ENCODE measurements at places on chromosomes 5 and 9.
A peak's percentile ranks its signal among the peaks of the same experiment; 100 is the strongest.

DNA sequence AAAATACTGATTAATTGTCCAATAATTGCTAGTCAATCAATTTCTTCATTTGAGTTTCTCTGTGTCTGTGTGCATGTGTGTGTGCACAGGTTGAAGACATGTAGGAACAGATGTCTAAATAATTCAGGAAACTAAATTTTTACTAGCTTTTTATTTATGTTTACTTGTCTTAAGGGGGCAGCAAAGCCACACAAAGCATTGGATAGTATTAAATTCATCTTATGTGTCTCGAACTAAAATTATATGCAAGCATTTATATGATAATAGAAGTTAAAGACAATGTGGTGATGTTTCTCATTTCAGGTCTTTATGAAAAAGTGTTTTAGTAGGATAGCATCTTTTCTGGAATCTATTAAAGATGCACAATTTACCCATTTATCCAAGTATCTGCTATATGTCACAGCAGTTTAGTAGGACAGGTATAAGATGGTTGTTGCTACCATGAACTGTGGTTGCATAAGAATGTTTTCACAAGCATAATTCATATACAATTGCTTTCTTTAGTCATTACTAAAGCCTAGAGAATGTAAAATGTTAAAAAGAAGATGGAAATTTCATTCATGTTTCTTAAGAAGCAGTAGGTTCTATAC, 784.6 kb upstream of the NUDT12 start:
- DNase-seq, result peak; percentile 38

DNA sequence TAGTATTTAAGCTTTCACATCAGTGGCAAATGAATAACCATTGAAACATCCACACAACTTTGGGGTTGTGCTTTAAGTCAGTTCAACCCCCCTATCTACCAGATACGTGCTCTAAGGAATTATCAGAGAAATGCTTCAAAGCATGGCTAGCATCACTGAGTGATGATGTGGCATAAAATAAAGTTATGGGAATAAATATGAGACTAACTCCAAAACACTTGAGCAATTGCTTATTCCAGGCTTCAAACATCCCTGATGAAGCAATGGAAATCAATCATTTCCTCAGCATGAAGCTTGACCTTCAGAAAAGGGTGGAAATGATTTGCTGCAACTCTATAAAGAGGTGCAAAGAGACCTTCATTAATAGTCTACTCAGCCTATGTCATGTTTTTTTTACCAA, 292.0 kb upstream of the SMC2 start:
- no peak for DNase-seq

DNA sequence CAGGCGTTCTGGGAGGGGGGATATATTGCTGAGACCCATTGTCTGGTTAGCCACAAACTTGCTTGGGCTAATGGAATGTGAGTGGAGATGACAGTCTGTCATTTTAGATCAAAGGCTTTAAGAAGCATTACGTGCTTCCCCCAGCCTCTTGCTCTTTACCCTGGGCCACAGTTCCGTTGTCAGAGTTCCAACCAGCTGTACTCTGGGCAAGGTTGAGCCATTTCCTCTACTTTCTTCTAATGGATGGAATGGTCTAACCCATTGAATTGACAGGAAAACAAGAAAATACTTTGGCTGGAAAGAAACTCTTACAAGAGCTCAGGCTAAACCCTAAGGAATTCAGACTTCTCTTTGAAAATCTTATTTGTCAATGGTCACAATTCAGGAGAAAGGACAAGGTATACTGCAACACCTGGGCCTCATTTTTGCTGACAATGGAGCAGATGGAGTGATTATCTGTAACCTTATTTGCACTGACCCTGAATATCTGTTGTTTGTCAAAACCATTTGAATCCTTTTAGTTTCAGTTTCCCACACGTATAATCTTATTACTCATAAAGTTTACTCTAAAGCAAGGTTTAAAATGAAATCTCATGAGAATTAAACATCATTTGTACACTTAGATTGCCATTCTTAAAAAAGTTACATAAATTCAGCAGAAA, 231.4 kb downstream of the PDE4D start:
- no peak for DNase-seq

GRCh38 chr5:9363026-9363425, 182.8 kb downstream of the SEMA5A start:
- no peak for DNase-seq

- no peak for DNase-seq
Measured at GRCh38 chr9:99056886-99057664, 47.8 kb upstream of the TGFBR1 start.

GRCh38 chr9:7289773-7290172, 509.8 kb downstream of the DMAC1 start:
- DNase-seq, result no peak

- DNase-seq, result no peak
Measured at GRCh38 chr9:121954477-121955140, 138.5 kb downstream of the TTLL11 start.

- DNase-seq, result no peak
Measured at GRCh38 chr5:149060325-149060724, 2.5 kb downstream of the SH3TC2 start.

GRCh38 chr5:73393611-73394489, 54.7 kb downstream of the FOXD1 start:
- no peak for DNase-seq

GRCh38 chr5:153885141-153885540, 153.6 kb downstream of the FAM114A2 start:
- no peak for DNase-seq

- peak; percentile 84 for DNase-seq
Measured at GRCh38 chr5:17398431-17398830, 99.6 kb upstream of the TAF11L2 start.

GRCh38 chr5:173554989-173555705, 61.3 kb downstream of the BOD1 start:
- DNase-seq, result no peak

DNA sequence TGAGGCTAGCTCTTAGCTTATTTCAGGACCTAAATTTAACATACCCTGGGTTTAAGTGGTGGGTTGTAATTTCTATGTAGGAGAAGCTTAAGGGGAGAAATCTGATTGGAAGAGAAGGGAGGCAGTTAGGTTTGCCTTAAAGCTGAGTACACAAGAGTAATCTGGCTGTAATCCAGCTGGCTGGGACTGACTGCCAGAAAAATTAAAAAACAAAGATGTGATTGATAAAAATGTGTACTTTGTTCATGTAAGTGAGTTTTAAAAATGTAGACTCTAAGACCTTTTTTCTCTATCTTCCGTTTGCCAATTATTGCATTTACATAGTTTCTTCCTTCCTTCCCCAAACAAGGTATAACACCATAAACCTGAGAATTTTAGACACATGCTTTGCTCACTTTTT, 17.5 kb upstream of the MSMP start:
- DNase-seq, result no peak

DNA sequence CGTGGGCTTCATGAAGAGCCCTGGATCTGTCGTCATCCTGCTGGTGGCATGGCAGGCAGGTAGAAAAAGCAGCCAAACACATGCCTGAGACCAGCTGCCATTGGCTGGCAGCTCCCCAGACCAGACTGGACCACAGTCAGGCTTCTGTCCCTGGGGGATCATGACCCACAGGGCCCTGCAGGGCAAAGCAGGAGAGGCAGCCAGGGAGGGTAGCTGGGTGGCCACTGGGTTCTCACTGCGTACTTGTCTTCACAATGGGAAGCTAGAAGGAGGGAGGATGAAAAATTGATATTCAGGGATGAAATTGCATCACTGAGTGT, 67.8 kb upstream of the GARNL3 start:
- no peak for DNase-seq

DNA sequence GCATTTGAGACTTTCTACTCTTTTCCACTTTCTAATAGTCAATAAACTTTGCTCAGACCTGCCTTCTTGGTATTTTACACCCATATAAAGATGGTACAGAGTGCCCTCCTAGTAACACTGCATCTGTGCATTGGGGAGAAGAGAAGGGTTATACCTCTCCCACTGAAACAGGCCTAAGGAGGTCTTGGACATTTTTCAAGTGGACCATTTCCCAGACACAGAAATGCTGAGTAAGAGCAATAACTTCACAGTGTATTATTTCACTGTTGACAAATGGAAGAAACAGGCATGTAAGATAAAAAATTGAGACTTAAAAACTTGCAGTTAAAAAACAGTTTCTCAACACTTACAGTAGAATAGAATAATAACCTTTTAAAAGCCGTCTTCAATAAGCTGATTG, 1224.0 kb upstream of the CDH18 start:
- no peak for DNase-seq

DNA sequence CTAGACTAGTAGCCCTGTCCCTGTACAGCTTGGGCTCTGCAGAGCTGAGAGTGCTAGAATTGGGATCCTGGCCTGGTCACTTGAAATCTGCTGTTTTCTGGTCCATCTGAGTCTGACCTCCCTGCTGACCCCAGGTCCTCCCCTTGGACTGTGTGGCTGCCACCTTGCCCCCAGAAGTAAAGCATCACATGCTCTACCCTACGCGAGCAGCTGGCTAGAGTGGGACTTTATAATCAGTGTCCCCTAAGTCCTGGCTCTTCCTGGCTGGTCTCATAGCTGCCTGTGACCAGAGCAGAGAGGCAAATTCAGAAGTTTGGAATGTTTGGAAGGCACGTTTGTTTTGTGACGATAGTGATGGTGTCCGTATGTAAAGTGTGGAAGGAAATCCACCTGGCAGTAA, 81.0 kb downstream of the ARHGEF28 start:
- no peak for DNase-seq

- DNase-seq, result no peak
Measured at GRCh38 chr5:108303611-108304010, 78.3 kb downstream of the FBXL17 start.

- peak; percentile 42 for DNase-seq
Measured at GRCh38 chr5:28779161-28779754, 1740.9 kb upstream of the CDH9 start.

GRCh38 chr9:82192211-82192610, 203.6 kb downstream of the SPATA31D1 start:
- DNase-seq, result no peak

- DNase-seq, result no peak
Measured at GRCh38 chr9:137825324-137825989, 52.1 kb upstream of the CACNA1B start.

DNA sequence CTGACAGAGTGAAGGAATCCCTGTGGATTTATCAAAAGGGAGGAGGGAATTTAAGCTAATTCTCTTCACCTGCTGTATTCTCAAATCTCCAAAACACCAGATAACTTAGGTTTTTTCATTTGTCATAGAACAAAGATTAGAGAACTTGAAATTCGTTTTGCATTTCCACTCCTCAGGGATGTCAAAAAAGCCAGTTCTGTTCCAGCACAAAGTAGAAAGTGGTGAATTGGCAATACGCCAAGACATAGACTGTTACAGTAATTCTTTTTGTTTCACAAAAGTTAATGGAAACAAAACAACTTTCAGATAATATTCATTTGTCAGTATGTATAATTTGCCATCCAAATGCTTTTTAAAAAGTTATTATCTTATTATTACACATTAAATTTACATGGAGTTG, 15.0 kb downstream of the S1PR3 start:
- DNase-seq, result no peak

DNA sequence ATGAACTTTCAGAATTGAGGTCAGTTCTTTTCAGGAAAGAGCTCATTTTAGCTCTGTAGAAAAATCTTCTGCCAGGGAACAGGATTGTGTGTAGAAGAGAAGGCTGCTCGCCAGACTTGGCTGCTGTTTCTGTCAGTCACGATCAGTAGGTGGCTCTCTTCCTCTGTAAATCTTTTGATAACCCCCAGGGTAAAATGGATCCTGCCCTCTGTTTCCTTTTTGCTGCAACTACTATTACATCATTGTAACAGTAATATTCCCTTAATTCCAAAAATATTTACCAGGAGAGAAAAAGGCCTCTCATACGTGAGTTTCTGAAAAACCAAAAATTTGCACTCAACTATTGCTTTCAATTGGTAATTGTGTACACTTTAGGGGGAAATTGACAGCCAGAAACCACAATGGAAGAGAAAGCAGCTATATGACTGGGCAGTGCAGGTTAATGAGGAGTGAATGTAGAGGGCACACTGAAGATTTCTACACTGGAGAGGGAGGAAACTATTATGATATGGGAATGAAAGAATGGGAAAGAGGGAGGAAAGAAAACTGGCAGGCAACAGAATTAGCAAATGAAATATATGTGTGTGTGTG, 12.3 kb downstream of the IFNA21 start:
- DNase-seq, result no peak

GRCh38 chr9:137138058-137138721, 764 bp upstream of the GRIN1 start:
- DNase-seq, result peak; percentile 60

GRCh38 chr9:37583522-37584121, 7.4 kb upstream of the FBXO10 start:
- DNase-seq, result no peak

DNA sequence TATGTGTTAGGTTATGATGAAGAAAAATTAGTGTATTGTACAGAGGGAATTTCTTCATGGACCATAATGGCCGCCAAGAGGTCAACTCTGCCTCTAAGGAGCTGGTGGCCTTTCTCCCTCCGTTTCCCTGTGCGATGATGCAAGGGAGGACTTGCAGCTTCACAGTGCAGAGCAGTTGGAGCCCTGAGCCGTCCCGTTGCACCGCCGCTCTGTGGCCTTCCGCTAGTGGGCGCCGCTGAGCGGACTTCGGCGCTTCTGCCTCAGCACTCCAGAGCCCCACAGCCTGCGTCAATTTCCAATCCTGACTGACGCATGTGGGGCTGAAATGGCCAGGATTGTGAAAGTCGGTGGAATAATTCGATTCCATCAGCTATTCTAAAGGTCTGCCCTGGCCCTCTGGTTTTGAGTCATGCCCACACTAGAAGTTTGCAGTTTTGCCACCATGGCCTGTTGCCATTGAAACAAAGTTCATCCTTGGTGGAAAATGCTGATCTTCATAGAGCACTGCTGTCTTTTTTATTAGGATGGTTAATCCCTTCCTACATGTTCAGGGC, 22.7 kb upstream of the LECT2 start:
- DNase-seq, result no peak

- no peak for DNase-seq
Measured at GRCh38 chr5:127909821-127910220, 173.7 kb upstream of the SLC12A2 start.

GRCh38 chr5:107873877-107874276, 203.1 kb upstream of the EFNA5 start:
- no peak for DNase-seq

Data from NCI-H524 treated with DMSO at 0.1 percent for 48 hours (cell line).